Esophagus muscularis mucosa (tissue), 4 donors: ENCODE measurements at places on chromosomes 5 and 9.
A peak's percentile ranks its signal among the peaks of the same experiment; 100 is the strongest.

GRCh38 chr5:45252978-45253377 is 443.2 kb downstream of the HCN1 start:
- DNase-seq: no peak

- no peak for DNase-seq
Observed at GRCh38 chr9:6068983-6069382, 53.6 kb upstream of the RANBP6 start.

GRCh38 chr5:171617817-171618591 is 167.6 kb upstream of the SMIM23 start:
- no peak for DNase-seq

DNA sequence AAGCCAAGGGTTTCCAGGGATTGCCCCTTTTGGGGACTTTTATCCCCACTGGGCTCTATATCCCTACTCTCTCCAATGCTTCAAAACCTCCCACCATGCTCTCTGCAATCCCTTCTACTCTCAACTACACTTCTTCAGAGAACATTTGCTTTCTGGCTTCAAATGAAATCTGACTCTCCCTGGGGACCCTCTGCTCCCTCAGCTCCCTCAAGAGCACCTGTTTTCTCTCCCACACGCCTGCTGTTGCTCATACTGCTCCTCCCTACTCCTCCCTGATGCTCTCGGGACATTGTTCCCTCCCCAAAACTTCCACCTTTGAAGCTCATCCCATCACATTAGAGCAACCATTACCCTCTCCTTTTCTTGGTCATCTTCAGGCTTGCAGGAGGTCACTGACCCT is 344.9 kb downstream of the CDK5RAP2 start:
- no peak for DNase-seq

GRCh38 chr9:80874276-80874675 is 815.1 kb downstream of the TLE1 start:
- no peak for DNase-seq

GRCh38 chr5:57817001-57817453 is 334.4 kb upstream of the ACTBL2 start:
- no peak for DNase-seq

- DNase-seq: no peak
Observed at GRCh38 chr9:134320868-134321471, 5.3 kb upstream of the RXRA start.

DNA sequence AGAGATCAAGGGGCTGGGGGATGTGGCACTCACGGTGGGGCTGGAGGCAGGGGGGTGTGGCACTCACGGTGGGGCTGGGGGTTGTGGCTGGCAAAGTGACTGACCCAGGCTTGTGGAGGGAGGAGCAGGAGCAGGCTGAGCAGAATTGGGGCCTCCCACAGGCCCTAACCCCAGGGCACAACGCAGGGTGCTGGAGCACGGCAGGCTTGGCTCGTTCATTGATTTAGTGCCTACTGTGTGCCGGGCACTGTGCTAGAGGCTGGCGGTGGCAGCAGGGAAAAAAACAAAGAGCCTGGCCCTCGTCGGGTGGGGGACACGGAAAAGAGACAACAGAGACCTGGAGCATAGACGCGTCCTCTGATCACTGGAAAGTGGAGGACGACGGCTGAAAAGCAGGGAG is 80.9 kb downstream of the HMCN2 start:
- DNase-seq: no peak

GRCh38 chr9:93603011-93603410 is 26.6 kb downstream of the PHF2 start:
- no peak for DNase-seq

GRCh38 chr5:154984946-154985516 is 28.5 kb upstream of the KIF4B start:
- no peak for DNase-seq

DNA sequence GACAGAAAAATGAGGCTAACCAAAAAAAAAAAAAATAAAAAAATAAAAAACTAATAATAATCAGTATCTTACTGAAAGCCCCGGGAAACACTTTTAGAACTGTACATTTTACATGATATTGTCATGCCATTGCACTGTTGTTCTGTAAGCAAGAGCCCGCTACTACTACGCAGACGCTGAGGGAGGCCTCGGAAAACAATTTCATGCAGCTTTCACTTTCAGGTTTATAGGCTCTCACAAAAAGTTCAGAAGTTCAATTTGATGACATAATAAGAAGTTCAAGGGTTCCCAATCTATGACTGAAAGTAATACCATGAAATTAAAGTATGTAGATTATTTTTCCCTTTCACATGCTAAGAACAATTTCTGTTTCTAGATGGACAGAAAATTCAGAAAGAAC is 318.3 kb upstream of the ITGA1 start:
- no peak for DNase-seq

DNA sequence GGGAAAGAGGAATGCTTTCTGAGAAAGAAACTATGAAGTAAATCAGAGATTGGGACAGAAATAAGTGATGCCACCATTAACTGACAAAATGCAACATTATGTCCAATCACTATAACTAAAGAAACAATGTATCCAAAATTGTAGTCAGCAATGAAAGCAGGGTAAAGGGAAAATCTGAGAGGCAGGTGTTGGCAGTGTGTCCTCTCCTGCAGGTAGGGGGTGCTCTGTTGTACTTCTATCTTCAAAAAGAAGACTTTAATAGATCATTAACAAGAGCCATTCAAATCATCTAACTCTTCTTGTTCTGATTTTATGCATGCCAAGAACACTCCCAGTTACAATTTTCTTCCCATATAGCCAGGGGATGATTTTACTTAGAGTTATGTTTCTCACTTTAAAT is 1275.7 kb downstream of the PTPRD start:
- DNase-seq: no peak

DNA sequence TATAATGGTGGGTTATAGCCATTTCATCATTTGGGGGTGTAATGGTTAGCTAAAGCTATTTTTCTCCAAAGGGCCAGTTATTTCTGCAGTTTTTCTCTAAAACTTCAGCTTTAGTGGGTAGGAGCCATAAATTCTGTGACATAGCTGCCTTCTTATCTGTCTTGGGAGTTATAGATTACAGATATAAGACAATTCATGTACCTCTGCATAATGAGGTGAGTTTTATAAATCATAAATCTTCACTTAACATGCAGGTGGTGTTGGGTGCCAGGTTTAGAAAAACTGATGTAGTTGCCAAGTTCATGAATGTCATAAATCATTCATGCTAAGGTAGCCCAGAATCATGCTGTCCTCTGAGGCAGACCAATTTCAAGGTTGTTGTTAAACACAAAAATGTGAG is 10.0 kb upstream of the HSPA9 start:
- no peak for DNase-seq

- DNase-seq: no peak
Observed at GRCh38 chr5:68482199-68482598, 266.6 kb downstream of the PIK3R1 start.

DNA sequence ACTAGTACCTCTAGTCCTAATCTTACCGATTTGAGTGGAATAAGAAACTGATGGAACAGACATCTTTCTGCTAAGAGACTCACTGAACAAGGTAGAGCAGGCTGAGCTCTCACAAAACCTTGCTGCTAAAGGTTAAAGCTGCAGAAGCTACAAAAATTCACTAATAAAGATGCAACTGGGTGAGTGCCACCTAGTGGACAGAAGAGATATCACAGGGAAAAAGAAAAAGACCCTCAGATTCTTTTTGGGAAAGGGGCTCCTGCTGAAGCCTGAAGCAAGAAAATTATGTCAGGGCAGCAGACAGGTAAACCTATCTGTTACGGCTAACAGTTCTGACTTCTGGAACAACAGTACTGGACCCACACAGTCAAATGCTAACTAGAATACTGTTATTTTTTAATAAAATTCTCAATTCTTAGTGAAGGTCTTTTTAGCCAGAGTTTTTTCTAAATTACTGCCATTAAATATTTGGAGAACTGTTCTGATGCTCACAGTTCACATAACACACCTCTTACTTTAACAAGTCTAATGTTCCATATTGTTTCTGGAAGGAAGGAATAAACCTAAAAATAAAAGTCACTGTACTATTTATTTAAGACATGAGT is 51.2 kb downstream of the DIAPH1 start:
- DNase-seq: no peak

DNA sequence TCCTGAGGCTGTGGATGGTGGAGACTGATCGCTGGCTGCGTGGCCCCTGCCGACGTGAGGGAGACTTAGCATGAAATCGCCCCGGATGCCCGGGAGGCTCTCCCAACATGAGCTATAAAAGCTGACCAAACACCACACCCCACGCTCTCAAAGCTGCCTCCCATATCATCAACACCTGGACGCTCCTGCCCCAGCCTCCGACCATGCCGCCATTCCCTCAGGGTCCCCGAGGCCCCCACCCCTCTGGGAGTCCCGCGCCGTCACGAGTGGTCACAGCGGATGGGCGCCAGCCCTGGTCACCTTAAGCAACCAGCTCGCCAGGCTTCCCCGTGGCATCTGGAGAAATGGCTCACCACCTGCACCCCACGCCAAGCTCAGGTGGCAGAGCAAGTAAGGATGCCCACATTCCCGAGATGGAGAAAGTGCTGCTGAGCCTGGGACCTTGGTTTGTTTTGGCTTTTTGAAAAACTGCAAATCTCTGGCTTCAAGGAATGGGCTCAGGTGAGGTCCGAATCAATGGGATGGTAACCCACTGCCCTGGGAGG is 196.0 kb downstream of the MED10 start:
- DNase-seq: peak; percentile 86

DNA sequence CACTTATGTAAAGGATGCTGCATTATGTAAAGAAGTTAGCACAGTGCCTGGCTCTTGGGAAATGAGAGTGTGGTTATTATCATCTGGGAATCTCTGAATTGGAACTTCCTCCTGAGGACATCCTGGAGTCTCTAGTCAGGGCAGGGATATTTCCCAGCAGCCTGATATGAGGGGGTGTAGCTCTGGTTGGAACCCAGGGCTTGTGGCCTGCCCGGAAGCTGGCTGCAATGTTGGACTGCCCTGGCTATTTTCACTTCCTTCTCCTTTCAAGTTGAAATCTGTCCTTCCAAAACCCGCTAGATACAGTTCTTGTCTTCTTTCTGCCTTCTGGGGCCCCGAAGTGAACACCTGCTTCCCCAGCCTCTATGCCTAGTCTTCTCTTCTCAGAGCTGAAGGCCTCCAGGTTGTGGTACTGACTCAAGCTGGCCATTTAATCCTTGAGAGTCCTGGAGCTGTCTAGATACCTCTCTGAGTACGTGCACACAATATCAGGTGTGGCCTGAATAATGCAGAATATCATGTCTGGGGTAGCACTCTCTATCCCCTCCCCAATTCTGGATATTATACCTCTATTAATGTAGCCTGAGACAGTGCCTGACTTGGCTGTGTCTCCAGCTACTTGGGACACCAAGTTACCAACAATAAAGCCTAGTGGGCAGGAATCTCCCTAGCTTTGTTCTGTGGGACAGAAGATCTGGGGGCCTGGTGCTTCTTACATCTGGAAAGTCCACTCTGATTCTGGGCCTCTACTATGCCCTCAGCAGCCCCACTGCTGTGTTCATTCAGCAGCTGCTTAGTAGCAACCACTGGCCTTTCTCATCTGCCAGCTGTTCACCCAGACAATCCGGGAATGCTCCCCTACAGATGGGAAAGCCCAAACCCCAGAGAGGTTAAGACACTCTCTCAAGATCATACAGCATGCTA is 45.0 kb downstream of the SLC6A7 start:
- no peak for DNase-seq

DNA sequence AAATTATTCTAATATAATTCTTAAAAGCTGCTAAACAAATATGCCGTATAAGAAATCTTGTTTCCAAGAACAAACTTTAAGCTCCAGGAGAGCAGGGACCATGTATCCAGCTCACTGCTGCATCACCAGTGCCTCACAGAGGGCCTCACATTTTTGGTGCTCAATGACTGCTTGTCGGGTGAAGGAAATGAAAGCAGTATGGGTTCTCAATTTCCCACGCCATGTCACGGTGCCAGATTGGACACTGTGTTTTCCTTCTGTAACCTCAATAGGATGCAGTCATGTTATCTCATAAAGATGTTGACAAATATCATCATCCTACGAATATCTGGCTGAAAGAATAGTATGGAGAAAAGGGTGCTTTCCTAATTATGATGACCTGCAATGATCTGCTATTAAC is 64.7 kb downstream of the POU5F2 start:
- no peak for DNase-seq

DNA sequence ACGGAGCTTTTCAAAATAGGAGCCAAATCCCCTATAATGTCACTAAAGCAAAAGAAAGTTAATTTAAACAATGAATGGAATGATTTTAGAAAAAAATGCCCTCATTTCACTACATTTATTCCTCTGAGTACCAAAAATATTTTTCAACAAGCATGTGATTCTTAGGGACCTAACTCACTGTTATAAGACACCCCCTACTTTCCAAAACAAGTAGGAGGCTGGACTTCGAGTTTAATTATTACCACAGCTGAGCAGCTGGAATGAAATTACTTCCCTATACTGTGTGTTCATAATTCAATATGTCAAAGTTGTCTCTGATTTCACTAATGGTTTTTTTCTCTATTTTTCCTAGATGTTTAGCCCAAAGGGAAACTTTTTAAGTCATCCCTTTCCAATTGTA is 61.6 kb downstream of the SAXO1 start:
- DNase-seq: no peak

DNA sequence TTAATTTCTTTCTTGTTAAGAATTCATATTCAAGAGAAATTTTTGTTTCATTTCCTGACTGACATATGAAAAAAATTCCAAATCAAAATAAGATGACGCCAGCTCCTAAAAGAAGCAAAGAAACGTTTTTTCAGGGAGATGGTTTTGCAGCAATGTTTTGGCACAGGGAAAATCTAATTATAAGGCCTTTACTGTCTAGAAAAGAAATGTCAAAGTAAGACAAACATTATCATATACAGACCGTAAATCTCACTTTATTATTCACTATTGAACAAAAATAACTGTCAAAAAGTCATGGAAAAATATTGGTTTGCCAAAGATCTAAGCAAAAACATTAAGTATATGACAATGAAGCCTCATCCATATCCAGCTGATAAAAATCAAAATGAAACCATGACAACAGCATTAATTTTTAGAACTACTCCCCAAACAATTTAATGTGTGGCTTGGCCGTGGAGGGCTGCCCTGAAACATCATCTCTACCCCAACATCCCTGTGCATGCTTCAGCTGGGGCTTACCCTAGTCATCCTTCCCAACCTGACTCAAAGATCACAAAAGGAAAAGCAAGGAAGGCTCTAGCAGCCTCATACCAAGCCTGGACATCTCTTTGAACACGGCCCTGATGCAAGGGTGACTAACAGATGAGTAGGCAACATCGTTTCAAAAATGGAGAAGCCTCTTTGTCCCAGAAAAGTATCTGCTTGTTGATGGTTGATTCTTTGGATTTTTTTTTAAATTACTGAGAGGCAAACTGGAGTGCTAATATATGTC is 95.6 kb downstream of the ARSB start:
- no peak for DNase-seq

- DNase-seq: no peak
Observed at GRCh38 chr5:177434437-177434836, 8.0 kb downstream of the GRK6 start.

DNA sequence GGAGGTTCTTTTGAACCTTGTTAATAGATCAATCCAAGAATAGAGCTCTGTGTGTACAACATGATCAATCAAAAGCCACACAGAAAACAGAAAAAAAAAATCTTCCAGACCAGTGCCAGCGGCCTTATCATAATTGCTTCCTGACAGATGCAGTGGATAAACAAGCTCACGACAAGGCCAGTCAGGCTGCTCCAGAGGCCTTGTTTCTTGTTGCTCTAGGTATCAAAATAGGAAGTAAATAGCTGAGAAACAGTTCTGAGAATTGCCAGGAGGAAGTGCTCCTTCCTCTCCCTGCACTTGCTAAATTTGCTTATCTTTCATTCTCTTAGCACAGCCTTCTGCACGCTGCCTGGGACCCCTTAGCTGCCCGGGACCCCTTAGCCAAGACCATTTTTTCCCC is 199.0 kb upstream of the TARS1 start:
- no peak for DNase-seq
